Progenitor cell of endocrine pancreas (in vitro differentiated cells): ENCODE measurements at places on chromosomes 11 and 22. TPM values are rescaled to one million over a fixed set of nuclear protein-coding genes. Genes with fewer than 3 reads are reported as not detected.
A peak's percentile ranks its signal among the peaks of the same experiment; 100 is the strongest.

DNA sequence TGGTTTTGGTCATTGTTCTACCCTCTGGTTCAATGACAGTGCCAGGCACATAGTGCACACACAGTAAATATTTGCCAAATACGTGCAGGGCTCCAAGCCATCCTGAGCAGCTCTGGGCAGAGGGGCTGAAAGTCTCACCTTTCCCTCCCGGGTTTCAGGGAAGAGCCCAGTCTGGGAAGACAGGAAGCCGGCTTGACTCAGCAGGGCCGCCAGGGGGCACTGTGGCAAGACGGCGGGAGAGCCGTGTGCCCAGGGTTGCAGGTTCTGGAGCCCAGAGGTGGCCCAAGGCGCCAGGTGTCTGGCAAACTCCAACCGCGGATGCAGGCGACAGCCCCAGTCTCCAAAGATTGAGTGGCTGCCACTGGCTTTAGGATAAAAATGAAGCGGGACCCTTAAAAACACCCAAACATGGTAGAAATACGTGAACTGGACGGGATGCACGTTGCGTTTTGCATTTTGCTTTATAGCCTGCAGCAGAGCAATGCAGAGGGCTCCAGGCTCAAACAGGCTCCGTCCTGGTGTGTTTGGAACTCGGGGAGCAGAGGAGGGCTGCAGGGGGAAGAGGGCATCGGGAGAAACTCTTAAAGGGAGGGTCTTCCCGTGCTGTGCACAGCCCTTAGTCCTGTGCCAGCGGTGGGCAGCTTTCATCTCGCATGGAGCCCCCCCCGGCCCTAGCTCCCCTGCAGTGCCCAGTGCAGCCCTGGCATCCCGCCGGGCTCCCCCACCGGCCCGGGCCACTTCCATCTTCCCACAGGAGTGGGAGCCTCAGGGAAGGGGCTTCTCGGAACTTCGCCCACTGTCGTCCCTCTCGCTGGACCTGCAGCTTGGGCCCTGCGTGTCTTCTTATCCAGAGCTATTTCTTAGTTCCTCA is 10.7 kb downstream of the KRTAP5-5 start:
- H3K27me3 ChIP-seq: peaks cover 31% of the 10 kb centered on the region
- H3K36me3 ChIP-seq: no peaks in the 10 kb centered on the region
- H3K4me3 ChIP-seq: no peak overlapping the region
- no peak overlapping the region for H3K27ac ChIP-seq

DNA sequence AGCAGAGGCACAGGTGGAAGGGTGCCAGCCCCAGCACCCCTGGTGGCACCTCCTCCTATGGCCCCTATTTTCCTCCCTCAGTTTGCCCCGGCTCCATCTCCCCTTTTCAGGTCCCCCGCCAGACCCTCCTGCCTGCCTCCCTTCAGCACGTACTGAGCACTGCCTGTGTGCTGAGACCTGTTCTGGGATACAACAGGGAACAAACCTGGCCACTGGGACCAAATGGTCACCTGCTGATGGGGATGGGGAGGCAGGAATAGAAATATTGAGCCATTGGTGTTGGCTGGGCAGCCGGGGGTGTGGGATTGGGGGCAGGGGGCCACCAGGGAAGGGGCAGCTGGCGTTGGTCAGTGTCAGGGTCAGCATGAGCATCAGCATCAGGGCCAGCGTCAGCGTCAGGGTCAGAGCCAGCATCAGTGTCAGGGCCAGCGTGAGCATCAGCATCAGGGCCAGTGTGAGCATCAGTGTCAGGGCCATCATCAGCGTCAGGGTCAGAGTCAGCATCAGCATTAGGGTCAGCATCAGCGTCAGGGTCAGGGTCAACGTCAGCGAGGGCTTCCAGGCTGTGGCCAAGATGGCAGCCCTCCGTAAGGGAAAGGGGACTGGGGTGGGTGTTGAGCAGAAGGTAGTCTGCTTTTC is 7.5 kb downstream of the ZNF74 start:
- H3K27ac ChIP-seq: no peak overlapping the region
- H3K4me3 ChIP-seq: no peak overlapping the region
- peaks cover 16% of the 10 kb centered on the region for H3K4me1 ChIP-seq
- DNase-seq: no peak
- H3K27me3 ChIP-seq: no peaks in the 10 kb centered on the region
- peaks cover 9% of the 10 kb centered on the region for H3K36me3 ChIP-seq

GRCh38 chr22:49151256-49152126 is 676.2 kb downstream of the BRD1 start:
- H3K4me1 ChIP-seq: peaks cover 16% of the 10 kb centered on the region
- H3K27ac ChIP-seq: peak overlapping the region; percentile 59
- H3K36me3 ChIP-seq: no peaks in the 10 kb centered on the region

DNA sequence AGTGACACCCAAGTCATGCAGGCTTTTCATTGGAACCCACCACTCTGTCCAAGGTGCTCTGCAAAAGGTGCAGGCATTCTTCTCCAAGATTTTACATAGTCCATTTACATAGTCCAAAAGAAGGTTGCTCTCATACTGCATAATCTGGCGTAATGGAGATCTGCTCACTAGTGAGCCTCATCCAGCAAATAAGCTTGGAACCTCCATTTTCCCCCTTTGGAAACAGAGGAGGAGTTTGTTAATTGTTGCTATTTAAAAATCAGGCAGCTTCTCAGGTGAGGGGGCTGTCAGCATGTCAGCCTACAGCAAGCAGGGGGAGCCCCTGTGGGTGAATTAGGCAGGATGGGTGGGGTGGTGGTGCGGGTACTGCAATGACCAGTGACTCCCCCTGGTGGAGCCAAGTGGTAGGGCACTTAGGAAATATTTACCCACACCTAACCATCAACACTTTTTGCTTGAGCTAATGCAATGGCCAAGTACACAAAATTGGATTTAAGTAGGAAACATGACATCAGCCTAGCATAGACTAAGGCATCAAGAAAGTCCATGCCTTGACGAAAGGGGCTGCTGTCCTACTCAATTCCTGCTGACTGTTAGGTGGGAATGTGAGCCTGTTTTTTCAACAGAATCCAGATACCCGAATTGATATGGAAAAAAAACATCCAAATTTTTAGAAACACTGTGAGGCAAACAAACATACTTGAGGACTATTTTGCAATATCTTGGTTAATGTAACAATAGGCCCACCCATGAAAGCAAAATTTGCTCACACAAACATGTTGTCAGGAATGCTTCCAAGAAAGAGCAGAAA is 64.5 kb downstream of the AMBRA1 start:
- H3K27me3 ChIP-seq: no peaks in the 10 kb centered on the region
- DNase-seq: peak; percentile 59
- H3K4me1 ChIP-seq: peaks cover 14% of the 10 kb centered on the region
- no peak overlapping the region for H3K27ac ChIP-seq

Gene C22orf15
- not detected in 2 replicates for total RNA-seq

DNA sequence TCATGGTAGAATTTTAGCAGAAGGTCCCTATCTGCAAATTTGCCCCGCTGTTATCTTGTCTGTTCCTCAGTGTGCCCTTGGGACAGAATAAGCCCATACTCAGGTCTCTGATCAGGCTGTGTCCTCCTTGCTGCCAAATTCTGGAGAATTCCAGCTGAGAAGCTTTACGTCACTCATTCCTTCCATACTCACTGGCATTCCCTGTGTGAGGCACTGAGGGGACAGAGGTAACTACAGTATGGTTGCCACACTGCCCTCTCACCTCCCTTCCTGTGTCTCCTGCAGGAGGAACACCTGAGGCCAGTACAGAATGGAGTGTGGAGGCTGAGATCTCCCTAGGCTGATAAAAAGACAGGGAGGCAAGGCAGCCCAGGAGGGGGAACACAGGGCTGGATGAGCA is 31.5 kb downstream of the SHISA8 start:
- no peaks in the 10 kb centered on the region for H3K4me1 ChIP-seq
- no peaks in the 10 kb centered on the region for H3K27me3 ChIP-seq
- H3K36me3 ChIP-seq: peaks cover 34% of the 10 kb centered on the region
- H3K27ac ChIP-seq: no peak overlapping the region
- DNase-seq: no peak
- no peak overlapping the region for H3K4me3 ChIP-seq

GRCh38 chr22:23915290-23915689 is 21.1 kb downstream of the MIF start:
- no peak overlapping the region for H3K4me3 ChIP-seq
- no peaks in the 10 kb centered on the region for H3K27me3 ChIP-seq
- peak overlapping the region; percentile 73 for H3K27ac ChIP-seq
- peaks cover 11% of the 10 kb centered on the region for H3K4me1 ChIP-seq
- DNase-seq: no peak

GRCh38 chr11:69745201-69745600 is 29.9 kb downstream of the FGF4 start:
- no peaks in the 10 kb centered on the region for H3K36me3 ChIP-seq
- no peak overlapping the region for H3K4me3 ChIP-seq
- peaks cover 25% of the 10 kb centered on the region for H3K27me3 ChIP-seq
- DNase-seq: no peak
- no peaks in the 10 kb centered on the region for H3K4me1 ChIP-seq
